ENCODE measurements at places on chromosomes 1 and 21. TPM values are rescaled to one million over a fixed set of nuclear protein-coding genes. Genes with fewer than 3 reads are reported as not detected.

CDK18 gene
- total RNA-seq = not detected

SELE gene
- total RNA-seq = 0.21 TPM

LIN28A gene
- not detected for total RNA-seq

CAMK2N1 gene
- 33.8 TPM for total RNA-seq

SPRR1B gene
- not detected for total RNA-seq

G0S2 gene
- total RNA-seq = not detected

LRRN2 gene
- total RNA-seq = not detected

GRCh38 chr1:184524248-184524647 is 137.4 kb downstream of the C1orf21 start:
- H3K4me3 ChIP-seq = no peak overlapping the region
- no peaks in the 10 kb centered on the region for H3K36me3 ChIP-seq
- no peak overlapping the region for H3K27ac ChIP-seq
- no peaks in the 10 kb centered on the region for H3K27me3 ChIP-seq
- DNase-seq = no peak
- no peaks in the 10 kb centered on the region for H3K4me1 ChIP-seq

DNA sequence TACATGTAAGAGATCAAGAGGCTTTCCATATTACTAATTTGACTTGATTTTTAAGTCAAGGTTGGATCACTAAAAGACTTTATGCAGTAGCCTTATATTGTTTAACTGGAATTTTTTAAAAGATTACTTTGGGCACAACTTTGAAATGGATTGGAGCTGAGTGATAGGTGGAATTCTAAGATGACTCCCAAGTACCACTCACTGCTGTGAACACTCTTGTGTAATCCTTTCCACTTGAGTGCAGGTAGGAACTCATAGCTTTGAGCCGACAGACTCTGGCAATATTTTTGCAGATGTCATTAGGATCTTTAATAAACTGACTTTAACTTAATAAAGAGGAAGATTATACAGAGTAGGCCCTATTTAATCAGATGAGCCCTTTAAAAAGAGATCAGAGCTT is 831.1 kb upstream of the NCAM2 start:
- DNase-seq = no peak
- H3K27me3 ChIP-seq = no peaks in the 10 kb centered on the region
- no peak overlapping the region for H3K27ac ChIP-seq
- H3K36me3 ChIP-seq = no peaks in the 10 kb centered on the region

GRCh38 chr1:240149484-240150094 is 57.9 kb downstream of the FMN2 start:
- H3K36me3 ChIP-seq = 0 out of 2 replicates have a peak, but pooled peaks cover 5% of the 10 kb centered on the region
- H3K27me3 ChIP-seq = no peaks in the 10 kb centered on the region
- H3K27ac ChIP-seq = no peak overlapping the region
- no peak overlapping the region for H3K4me3 ChIP-seq

GRCh38 chr21:41768437-41769042 is 1.7 kb upstream of the RIPK4 start:
- H3K4me1 ChIP-seq = peaks cover 12% of the 10 kb centered on the region
- H3K36me3 ChIP-seq = no peaks in the 10 kb centered on the region
- H3K27me3 ChIP-seq = no peaks in the 10 kb centered on the region
- H3K27ac ChIP-seq = peak overlapping the region; percentile 37

DNA sequence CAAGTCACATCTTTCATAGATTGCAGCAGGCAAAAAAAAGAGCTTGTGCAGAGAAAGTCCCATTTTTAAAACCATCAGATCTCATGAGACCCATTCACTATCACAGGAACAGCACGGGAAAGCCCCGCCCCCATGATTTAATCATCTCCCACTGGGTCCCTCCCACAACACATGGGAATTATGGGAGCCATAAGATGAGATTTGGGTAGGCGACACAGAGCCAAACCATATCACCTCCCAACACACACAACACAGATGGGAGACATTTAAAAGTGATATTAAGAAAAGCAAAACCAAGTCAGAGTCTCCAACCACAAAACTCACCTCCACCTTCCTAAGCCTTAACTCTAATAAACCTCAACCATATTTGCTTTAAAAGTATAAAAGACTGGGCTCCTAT is 61.5 kb upstream of the TIAM1 start:
- no peak overlapping the region for H3K4me3 ChIP-seq
- no peak overlapping the region for H3K27ac ChIP-seq
- 0 out of 2 replicates have a peak, but pooled peaks cover 3% of the 10 kb centered on the region for H3K4me1 ChIP-seq
- DNase-seq = no peak
- H3K36me3 ChIP-seq = no peaks in the 10 kb centered on the region
- no peaks in the 10 kb centered on the region for H3K27me3 ChIP-seq

DNA sequence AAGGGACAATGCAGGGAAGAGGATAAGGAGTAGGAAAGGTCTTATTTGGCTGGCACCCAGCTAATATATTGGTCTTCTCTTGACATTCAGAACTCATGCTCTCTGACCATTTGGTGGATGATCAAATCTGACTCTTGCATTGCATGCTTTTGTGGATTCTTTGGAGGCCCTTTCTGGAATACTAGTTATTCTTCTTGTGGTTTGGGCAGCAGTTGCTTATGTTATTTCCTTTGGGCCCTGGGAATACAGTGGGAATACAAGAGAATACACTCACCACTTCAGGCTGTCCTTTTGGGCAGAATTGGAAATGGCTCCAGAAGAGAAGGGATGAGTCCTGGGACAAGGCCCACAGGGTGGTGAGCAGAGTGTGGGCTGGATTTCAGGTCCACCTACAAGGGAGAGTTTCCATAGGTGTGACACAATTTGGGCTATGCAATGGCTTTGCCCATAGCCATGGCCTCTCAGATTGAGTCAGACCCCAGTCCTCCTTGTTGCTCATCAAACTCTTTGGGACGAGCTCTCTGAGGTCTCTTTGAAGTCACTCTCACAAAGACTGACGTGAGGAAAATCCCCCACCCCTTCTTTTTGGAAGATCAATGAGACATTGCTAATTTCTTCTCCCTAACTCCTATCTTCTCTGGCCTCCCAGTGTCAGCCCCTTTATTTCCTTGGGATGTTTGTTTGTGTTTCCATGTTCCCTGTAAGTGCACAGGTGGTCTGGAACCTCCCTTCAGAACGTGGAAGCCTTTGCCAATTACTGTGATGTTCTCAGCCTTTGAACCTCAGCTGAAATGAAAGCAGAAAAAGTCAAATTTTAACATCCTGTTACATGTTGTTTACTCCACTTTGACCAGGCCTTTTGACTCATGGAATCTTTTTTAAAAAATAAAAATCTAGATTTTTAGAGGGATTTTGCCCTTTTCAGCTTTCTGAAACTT is 19.4 kb downstream of the HSD11B1 start:
- no peak overlapping the region for H3K27ac ChIP-seq
- no peak for DNase-seq
- no peaks in the 10 kb centered on the region for H3K27me3 ChIP-seq
- peaks cover 6% of the 10 kb centered on the region for H3K4me1 ChIP-seq
- no peak overlapping the region for H3K4me3 ChIP-seq

DNA sequence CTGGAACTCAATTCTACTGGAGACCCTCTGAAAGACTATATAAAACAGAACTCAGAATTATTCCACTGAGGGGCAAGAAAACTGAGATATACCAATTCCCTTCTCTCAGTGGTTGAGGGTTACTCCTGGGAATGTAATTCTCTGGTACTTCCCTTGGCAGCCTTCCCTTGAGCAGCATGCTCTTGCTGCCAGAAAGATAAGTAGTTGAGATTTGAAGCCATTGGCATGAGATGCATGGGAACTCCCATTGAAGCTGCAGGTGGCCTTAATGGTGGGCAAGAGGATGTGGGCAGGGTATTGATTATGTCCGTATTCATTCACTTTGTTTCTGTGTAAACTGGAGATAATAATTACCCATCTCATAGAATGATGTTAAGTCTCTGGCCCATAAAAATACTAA is 28.6 kb upstream of the C1orf185 start:
- peaks cover 15% of the 10 kb centered on the region for H3K4me1 ChIP-seq
- no peak overlapping the region for H3K27ac ChIP-seq
- H3K4me3 ChIP-seq = no peak overlapping the region
- H3K27me3 ChIP-seq = no peaks in the 10 kb centered on the region
- no peak for DNase-seq

- H3K36me3 ChIP-seq = no peaks in the 10 kb centered on the region
- peaks cover 41% of the 10 kb centered on the region for H3K4me1 ChIP-seq
- no peak overlapping the region for H3K4me3 ChIP-seq
- no peak overlapping the region for H3K27ac ChIP-seq
- no peaks in the 10 kb centered on the region for H3K27me3 ChIP-seq
Observed at GRCh38 chr21:38993561-38993960, 187.8 kb downstream of the ETS2 start.

DNA sequence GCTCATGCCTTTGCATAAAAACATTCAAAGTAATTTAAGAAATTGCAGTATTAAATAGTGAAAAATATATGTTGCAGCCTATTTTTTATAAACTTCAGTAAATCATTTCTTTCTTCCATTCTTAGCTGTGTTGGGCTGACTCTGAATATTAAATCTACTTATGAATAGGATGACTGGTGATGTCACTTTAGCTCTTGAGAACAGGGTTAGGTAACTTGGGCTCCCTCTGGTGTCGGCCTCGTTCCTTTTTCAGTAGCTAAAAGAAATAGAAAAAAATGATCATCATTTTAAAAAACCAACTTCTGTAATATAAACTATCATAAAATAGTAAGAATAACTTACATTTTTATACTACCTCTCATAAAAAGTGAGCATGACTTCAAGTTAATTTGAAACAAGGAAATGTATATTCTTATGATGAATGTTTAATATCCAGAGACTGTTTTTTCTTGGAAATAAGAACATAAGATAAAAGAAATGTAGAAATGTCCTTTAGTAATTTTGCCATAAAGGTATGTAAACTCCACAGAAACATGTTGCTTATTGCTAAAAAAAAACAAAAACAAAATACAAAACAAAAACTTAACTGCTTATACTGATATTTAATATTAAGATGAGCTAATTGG is 26.8 kb upstream of the NCAM2 start:
- H3K27me3 ChIP-seq = no peaks in the 10 kb centered on the region
- no peaks in the 10 kb centered on the region for H3K36me3 ChIP-seq
- H3K4me1 ChIP-seq = no peaks in the 10 kb centered on the region
- H3K27ac ChIP-seq = no peak overlapping the region

DNA sequence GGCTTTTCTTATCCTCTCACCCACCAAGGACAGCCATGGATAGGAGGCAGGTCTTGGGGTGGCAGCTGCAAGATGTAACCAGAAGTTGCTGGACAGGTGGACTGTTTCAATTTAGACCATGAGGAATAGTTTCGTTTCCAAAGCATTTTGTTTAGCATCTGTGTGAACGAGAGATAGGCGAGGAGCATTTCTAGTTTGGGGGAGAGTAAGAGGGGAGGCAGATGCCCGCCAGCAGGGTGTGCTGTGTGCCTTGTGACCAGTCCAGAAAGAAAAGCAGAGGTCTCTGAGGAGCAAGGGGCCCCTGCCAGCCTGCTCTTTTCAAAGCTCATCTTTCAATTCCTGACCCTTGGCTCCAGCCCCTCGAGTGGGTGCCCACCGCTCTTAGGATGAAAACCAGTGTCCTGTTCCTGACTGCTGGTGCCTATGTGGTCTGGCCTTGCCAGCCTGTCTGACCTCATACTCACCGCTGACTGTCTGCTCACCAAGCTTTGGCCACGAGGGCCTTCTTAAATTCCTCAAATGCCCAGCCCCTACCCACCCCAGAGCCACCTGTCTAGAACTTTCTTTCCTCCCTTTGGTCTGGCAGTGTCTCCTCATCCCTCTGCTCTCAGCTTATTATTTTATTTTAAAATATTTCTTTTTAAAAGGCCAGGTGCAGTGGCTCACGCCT is 8.5 kb downstream of the SERINC2 start:
- H3K27me3 ChIP-seq = no peaks in the 10 kb centered on the region
- peaks cover 19% of the 10 kb centered on the region for H3K4me1 ChIP-seq
- H3K27ac ChIP-seq = no peak overlapping the region

DNA sequence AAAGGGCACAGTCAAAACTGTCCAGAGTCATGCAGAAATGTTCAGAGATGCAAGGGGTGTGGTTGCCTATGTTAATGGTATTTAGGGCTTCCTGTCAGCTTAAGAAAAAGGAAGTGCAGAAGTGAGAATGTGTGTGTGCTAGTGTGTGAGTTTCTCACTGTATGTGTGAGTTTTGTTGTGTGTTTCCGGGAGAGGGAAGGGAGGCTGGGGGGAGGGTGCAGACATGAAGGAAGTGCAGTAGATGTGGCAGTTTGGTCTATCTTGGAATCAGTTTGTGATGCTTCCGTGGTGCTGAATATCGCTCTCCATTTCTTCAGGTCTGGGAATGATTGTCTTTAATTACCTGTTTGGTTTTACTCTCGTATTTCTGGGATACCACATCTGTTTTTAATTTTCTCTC is 16.5 kb upstream of the ATP6V1G3 start:
- no peak overlapping the region for H3K4me3 ChIP-seq
- no peaks in the 10 kb centered on the region for H3K27me3 ChIP-seq
- no peaks in the 10 kb centered on the region for H3K4me1 ChIP-seq
- no peaks in the 10 kb centered on the region for H3K36me3 ChIP-seq
- no peak for DNase-seq

DNA sequence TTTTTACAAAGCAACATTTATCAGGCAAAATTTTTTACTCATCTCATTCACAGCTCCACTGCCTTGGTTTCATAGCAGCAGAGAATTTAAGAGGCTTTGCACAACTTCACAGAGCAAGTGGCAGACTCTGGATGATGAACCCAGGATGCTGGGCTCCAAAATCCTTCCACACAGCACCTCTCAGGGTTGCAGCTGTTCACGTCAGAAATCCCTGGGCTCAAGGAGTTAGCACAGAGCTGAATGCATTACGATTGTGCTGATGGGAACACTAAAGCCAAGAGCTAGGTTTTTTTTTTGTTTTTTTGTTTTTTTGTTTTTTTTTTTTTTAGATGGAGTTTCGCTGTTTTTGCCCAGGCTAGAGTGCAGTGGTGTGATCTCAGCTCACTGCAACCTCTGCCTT is 2.4 kb upstream of the HTR6 start:
- H3K4me3 ChIP-seq = no peak overlapping the region
- H3K27me3 ChIP-seq = peaks cover 48% of the 10 kb centered on the region
- no peak for DNase-seq
- H3K27ac ChIP-seq = no peak overlapping the region

DNA sequence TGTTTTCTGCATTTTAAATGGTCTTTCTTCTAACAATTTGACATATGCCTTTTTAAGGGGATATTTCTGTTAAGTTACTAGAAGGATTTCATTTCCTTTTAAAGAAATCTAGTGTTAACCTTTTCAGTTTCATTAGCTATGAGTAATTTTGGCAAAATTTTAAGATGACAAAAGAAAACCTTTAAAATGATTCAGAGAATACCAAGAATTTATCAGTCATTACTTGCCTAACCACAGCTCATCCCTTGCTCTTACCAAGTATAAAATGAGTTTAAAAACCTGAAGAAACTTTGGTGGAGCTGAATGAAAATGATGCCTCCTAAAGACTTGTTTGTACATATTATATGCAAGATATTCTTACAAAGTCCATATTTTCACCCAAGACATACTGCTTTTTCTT is 101.7 kb downstream of the NEK7 start:
- no peaks in the 10 kb centered on the region for H3K36me3 ChIP-seq
- peaks cover 43% of the 10 kb centered on the region for H3K4me1 ChIP-seq
- no peak for DNase-seq

Data from SJSA1 (cell line).